ENCODE measurements at places on chromosomes 11 and 22.

GRCh38 chr11:15758857-15759465 is 597.4 kb downstream of the SOX6 start:
- DNase-seq, result no peak

- no peak for DNase-seq
Measured at GRCh38 chr11:1863352-1864216, 10.7 kb downstream of the LSP1 start.

- no peak for DNase-seq
Measured at GRCh38 chr11:6992457-6993417, 27.4 kb downstream of the ZNF214 start.

GRCh38 chr22:37162221-37163095 is 12.7 kb upstream of the IL2RB start:
- DNase-seq, result peak; percentile 73

DNA sequence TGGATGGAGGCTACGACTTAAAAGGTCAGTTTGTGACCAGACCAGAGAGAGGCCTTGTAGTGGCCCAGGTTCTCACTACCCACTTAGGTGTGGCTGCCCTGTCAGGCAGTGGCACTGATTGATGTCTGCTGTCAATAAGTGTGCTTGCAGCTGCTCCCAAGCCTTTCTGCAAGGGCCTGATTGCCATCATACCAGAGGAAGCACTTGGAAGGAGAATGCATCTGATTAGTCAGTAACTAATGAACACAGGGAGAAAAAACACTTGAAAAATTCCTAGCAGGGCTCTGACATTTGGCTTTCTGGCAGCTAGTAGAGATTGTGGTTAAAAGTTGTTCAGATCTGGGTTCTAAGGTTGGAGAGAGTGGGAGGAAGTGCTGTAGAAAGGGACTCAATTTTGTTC is 107.5 kb downstream of the NAV2 start:
- DNase-seq, result no peak

DNA sequence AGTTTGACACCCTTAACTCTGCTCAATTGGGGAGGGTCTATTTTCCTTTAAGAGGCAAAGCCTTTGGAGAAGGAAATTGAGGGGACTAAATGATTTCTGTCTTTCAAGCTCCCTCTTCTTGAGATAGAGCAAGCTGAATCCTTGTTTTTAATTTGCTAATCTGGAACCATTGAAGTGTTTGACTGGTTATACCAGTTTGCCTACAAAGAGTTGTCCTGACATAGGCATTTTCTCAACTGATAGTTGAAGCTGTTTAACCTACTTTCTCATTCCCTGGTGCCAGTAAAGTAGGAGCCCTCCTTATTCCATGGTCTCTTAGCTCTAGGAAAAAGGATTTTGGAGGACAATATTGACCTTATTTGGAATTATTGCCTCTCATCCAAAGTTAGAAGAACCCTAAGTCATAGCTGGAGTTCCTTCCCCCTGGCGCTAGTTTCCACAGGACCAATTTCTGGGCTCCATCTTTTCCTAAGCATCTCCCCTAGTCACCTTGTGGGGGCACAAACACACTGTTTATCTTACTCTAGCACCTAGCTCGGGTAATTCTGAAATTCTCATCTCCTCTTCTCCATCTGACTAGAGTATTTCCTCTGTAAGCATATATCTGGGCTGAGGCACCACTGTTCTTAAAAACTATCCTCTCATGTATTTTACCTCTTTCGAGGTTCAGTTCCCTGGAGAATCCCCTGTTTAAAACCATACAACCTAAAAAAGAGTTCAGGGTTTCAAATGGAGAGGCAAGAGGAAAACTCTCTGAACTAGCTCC is 7.4 kb downstream of the ZDHHC5 start:
- no peak for DNase-seq

- DNase-seq, result no peak
Measured at GRCh38 chr22:32904044-32904443, 102.5 kb downstream of the TIMP3 start.

GRCh38 chr11:130947481-130947880 is 31.2 kb upstream of the SNX19 start:
- DNase-seq, result no peak

- no peak for DNase-seq
Measured at GRCh38 chr22:24416611-24417010, 10.8 kb upstream of the ADORA2A start.

DNA sequence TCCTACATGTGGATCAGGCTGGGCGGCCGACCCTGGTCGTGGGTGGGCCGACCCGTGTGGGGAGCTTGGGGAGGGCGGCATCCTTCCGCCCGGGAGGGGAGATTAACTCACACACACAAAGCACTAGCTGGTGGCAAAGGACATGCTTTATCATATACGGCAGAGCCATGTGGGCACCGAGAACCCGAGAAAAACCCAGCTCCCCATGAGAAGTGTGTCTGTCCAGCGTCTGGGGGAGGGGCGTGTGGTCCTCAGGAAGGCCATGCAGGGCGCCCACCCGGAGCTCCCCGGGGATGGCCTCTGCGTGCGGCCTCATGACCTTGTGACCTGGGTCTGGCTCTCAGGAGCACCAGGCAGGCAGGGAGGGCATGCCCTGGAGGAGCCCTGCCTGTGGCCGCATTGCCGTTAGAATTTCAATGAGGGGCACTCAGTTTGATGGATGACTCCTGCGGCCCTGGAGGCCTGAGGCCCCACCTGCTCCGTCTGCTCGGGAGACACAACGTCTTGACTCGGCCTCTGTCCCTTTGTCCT is 39.4 kb upstream of the TOLLIP start:
- DNase-seq, result no peak

- no peak for DNase-seq
Measured at GRCh38 chr11:8317159-8317558, 53.5 kb upstream of the LMO1 start.

- DNase-seq, result peak; percentile 97
Measured at GRCh38 chr22:41381329-41382097, at the start of gene TEF. TEF (plus strand) TSS chr22:41381942; CDS start chr22:41382045, 103 bp downstream.

- no peak for DNase-seq
Measured at GRCh38 chr11:119108146-119108856, 1.2 kb downstream of the C2CD2L start.

GRCh38 chr11:57480409-57481137 is 20.2 kb downstream of the RTN4RL2 start:
- peak; percentile 65 for DNase-seq

- no peak for DNase-seq
Measured at GRCh38 chr11:114401311-114401710, 845 bp downstream of the RBM7 start.

- DNase-seq, result no peak
Measured at GRCh38 chr22:50224071-50224470, 20.8 kb downstream of the TUBGCP6 start.

DNA sequence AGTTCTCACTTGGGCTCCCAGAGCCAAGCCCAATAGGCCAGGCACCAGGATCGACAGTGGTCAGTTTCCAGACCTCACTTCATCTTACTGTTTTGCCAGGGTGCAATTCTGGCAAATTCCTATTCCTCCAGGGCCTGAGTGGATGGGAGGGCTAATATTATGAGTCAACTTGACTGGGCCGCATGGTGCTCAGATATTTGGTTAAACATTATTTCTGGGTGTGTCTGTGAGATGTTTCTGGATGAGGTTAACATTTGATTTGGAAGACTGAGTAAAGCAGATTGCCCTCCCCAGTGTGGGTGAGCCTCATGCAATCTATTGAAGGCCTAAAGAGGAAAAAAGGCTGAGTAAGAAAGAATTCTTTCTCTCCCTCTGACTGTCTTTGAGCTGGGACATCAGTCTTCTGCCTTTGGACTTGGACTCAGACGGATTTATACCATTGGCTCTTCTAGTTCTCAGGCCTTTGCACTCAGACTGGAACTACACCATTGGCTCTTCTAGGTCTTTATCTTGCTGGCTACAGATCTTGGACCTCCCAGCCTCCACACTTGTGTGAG is 132.9 kb upstream of the ZBED5 start:
- DNase-seq, result no peak

DNA sequence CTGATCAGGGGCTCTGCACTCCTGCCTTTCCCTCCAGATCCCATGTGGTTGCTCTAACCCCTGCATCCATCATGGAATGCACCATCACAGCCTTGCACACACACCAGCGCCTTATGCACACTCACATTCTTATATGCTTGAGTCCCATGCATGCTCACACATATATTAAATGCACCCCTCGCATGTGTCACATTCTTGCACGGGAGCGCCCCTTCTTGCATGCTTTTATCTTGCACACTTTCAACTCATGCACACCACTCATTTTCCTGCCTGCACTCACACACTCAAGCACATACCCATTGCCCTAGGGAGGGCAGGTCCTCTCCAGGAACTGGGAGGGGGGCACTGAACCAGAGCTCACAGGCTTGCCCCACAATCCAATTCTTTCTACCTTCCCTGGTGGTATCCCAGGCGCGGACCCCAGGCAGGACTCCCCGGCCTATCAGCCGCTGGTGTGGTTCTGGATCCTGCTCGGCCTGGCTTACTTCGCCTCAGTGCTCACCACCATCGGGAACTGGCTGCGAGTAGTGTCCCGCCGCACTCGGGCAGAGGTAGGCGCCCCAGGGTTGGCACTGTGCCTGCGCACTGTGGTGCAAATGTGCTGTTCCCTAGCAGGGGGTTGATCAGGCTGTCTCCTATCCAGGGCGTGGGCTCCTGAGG is 2.3 kb upstream of the CATSPERZ start:
- no peak for DNase-seq

GRCh38 chr11:132719684-132720083 is 812.6 kb downstream of the OPCML start:
- no peak for DNase-seq

GRCh38 chr11:85810871-85811611 is at the start of gene SYTL2:
SYTL2 (minus strand) TSS chr11:85811141; CDS start chr11:85757725, 53,416 bp downstream.
- DNase-seq, result peak; percentile 71

DNA sequence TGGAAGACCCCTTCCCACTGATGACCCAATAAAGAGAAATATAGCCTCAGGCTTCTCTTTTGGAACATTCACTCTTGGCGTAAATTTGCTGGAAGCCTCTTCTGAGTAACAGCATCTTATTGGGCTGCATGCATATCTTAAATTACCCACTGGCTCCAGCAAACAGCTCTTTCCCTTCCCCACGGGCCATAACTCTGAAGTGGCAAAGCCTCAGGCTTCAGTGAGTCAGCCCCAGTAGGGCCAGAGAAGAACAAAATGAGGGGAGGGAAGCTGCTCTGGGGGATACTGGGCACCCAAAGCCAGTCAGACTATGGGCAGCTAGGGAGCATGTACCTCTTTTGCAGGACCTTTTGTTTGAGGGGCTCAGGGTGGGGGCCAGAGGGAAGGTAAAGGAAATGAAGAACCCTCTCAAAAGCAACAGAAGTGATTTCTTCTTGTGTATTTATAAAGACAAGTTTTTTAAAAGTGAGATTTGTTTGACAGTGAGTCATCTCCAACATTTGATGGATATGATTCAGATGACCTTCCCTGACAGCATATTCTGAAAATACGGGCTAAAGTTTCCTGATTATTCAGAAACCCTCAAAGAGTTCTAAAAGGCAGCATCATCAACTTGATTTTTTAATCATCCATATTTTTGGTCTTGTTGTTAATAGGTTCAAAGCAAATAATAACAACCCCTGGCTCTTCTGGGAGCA is 203.4 kb downstream of the KIF18A start:
- no peak for DNase-seq

Data from stimulated activated CD4-positive, alpha-beta T cell treated with anti-CD3 and anti-CD28 coated beads, Interleukin-1b, Interleukin-23, amount 100 ng/mL, for 24 hours (primary cell).